Kidney tubule cell (primary cell): ENCODE measurements at places on chromosomes 2 and 18.

DNA sequence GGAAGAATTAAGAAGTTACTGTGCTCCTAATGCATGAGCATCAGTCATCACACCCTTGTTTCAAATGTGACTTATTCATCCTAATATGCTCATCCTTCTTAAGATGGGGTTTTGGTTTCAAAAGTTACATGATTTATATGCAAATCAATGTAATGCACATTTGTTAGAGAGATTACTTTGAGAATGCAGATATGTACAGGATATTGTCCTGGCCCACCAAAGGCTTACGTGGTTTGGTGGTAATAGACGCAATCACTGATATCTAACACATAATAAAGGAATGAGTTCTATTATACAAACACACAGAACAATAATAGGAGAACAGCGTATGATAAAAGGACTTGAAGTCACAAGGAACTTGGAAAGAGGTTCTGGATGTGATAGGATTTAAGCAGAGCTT, 11.1 kb upstream of the COL5A2 start:
- DNase-seq: no peak

- no peak for DNase-seq
These were observed 95.2 kb upstream of the RAB6C start for GRCh38 chr2:129884221-129884786.

- DNase-seq: no peak
These were observed 66.5 kb downstream of the GLI2 start for GRCh38 chr2:120802158-120802557.

DNA sequence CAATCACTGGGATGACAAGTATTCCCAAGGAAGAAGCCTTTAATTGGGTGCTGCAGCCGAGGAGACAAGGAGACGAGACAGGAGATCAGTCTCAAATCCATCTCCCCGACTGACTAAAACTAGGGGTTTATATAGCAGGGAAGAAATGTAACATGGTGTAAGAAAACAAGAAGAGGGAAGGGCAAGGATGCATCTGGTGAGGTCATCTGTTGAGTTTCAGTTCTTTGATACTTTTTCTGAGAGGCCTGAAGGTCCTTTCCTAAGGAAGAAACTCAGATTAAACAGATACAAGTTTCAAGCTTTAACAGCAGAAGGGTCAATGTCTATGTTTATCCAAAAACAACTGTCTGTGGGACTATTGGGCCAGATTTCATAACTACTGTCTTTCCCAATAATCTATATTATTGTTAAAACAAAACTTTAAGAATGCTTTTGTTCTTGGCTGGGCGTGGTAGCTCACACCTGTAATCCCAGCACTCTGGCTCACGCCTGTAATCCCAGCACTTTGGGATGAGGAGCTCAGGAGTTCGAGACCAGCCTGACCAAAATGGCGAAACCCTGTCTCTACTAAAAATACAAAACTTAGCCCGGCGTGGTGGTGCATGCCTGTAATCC, 2.5 kb upstream of the PDCL3 start:
- no peak for DNase-seq

DNA sequence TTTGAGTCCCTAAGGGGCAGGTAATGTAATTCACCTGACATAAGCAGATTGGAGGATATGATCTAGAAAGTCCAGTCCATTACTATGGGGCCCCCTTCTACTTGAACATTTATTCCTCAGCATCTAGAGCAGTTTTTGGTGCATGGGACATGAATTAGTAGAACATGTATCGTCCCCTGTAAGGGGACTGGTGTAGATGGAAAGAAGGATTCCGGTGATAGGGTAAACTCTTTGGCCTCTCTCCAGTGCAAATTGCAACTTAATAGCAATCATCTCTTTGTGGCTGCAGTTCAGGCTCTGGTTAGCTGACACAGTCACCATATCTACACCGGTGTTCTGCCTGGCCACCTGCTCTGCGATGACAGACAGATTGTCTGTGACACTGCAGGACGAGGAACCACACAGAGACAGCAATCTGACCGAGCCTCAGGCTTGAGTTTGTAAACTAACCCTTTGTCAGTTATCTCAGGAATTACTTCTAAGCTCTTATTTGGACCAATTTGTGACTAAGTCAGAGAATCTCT, 6.4 kb upstream of the SLC8A1 start:
- no peak for DNase-seq

- DNase-seq: no peak
These were observed 45.4 kb downstream of the MCFD2 start for GRCh38 chr2:46870051-46870839.

DNA sequence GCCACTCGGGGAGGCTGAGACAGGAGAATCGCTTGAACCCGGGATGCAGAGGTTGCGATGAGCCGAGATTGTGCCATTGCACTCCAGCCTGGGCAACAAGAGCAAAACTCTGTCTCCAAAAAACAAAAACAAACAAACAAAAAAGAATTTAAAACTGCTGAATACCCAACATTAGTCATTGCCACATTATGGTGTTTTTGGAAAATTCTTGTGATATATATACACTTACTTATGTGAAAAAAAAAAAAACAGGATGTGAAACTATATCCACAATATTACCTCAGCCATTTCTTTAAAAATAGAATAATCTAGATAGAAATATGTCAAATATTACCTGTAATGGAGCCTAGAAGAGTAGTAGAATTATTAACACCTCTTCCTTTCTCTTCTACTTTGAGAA, 288.3 kb upstream of the FN1 start:
- no peak for DNase-seq

DNA sequence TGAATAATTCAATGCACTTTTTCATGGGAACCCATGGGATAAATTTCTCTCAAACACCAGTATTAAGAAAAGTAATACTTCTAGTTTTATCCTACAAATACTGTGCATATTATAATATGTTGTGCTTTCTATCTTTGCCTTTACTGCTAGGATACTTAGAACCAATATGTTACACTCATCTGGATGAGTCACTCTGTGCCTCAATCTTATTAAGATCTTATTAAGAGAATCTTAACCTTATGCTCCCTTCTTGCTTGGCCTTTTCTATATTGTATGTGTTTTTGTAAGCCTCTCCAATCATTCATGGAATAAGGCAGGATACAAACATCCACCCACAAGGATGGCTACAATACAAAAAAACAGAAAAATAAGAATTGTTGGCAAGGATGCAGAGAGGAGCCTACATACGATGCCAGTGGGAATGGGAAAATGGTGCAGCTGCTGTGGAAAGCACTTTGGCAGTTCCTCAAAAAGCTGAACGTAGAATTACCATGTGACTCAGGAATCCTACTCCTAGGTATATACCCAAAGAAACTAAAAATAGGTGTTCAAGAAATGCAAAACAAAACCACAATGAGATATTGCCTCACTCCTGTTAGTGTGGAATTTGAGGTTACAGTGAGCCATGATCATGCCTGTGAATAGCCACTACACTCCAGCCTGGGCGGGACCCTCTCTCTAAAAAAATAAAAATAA, 10.7 kb upstream of the TWSG1 start:
- DNase-seq: peak; percentile 58

- DNase-seq: no peak
These were observed 562.1 kb downstream of the XIRP2 start for GRCh38 chr2:167450364-167450763.

DNA sequence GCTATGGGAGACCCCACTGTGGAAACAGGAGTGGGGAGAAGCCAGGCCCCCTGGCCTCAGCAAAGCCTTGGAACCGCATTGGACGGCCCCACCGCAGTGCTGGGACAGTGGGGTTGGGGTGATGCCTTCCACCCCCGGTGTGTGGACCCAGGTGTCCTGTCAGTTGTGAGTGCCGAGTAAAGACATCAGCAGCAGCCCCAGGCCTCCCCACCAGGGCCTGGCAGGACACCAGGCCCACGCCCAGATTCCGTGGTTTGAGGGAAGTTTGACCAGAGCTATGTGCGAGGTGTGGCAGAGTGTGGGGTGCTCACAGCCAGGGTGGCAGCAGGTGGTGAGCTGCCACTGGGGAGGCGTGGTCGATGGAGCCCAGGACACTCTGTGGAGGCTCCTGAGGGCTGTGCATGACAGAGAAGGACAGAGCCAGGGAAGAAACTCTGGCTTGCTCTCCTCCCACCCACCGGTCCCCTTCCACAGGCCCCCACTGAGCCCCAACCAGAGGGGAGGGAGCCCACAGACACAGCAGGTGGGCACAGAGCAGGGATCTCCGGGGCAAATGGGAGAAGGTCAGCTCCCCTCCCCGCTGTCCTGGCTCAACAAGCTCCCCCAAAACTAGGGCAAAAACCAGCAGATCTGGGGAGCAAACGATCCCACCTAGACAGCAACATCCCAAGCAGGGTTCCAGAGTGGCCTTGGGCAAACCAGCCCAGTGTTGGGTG, 69.1 kb downstream of the TWIST2 start:
- peak; percentile 47 for DNase-seq

DNA sequence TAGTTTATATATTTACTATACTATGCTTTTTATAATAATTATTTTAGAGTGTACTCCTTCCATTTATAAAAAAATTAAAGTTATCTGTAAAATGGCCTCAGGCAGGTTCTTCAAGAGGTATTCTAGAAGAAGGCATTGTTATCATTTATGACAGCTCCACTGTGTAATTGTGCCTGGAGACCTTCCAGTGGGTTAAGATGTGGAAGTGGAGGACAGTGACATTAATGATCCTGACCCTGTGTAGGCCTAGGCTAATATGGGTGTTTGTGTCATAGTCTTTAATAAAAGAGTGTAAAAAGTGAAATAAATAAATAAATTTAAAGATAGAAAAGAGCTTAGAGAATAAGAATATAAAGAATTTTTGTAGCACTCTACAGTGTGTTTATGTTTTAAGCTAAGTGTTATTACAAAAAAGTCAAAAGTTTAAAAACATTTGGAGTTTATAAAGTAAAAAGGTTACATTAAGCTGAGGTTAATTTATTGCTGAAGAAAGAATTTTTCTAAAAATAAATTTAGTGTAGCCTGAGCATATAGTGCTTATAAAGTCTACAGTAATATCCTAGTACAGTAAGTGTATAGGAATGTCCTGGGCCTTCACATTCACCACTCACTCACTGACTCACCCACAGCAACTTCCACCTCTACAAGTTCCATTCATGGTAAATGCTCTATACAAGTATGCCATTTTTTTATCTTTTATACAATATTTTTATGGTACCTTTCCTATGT, 190.0 kb upstream of the SESTD1 start:
- DNase-seq: peak; percentile 87

GRCh38 chr2:205892251-205892655, 193.7 kb downstream of the INO80D start:
- DNase-seq: peak; percentile 41

- DNase-seq: no peak
These were observed 37.7 kb downstream of the SPC25 start for GRCh38 chr2:168852481-168852880.

GRCh38 chr2:160246356-160246755, 46.3 kb upstream of the ITGB6 start:
- DNase-seq: peak; percentile 60

DNA sequence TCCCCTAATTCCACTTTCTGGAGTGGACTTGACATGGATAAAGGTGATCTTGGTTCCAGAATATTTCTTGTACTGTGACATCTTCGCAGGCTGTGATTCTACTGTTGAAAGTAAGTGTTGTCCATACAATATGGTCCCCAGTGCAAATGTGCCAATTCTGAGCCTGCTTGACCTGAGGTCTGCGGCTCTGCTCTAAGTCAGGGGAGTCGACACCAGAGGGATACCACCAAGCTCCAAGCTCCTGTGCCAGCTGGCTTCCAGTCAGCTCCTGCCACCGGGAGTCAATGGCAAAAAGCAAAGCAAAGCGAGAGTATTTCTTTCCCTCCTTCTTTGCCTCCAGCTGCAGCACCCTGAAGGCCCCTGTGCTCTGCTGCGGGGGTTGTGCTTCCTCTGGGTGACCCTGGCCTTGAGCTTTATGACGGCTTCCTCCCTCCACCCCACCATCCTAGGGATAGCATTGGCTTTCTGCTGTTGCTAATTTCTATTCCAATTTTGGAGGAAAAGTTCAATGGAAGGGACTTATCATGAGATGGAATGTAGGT, 50.4 kb downstream of the SLC35F5 start:
- DNase-seq: no peak

DNA sequence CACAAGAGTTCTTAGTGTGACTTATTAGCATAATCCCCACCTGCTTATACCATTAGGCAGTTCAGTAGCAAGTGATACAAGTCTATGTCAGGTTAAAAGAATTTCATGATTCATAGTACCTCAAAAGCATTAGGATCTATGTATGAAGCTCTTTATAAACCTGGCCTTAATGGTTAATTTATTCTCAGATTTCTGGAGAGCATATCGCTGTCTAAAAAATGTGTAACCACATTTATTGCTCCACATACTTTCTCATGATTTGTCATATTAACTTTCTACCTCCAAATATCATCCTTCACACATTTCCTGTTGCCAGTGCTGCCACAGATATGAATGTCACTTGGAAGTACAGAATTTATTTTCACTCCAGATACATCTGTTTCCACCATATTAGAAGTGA, 332.8 kb upstream of the MAP2 start:
- DNase-seq: peak; percentile 96

DNA sequence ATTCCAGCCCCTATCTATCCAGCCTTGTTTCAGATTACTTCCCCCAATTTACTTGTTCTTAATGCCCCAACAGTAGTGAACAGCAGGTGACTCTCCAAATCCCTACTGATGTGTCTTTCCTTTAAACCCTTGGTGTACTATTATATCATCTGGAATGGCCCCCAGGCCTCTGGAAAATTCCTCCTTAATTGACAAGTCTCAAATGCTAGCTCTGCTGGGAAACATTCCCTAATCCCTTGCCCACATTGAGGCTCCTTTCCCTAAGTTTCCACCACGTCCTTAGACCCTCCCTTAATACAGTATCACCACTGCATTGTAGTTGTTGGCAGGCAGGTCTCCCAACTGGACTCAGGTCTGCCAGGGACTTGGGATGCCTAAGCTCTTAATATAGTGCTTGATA, 41.0 kb downstream of the MYO3B start:
- no peak for DNase-seq

GRCh38 chr18:60895181-60895580, 438.0 kb upstream of the CDH20 start:
- no peak for DNase-seq

DNA sequence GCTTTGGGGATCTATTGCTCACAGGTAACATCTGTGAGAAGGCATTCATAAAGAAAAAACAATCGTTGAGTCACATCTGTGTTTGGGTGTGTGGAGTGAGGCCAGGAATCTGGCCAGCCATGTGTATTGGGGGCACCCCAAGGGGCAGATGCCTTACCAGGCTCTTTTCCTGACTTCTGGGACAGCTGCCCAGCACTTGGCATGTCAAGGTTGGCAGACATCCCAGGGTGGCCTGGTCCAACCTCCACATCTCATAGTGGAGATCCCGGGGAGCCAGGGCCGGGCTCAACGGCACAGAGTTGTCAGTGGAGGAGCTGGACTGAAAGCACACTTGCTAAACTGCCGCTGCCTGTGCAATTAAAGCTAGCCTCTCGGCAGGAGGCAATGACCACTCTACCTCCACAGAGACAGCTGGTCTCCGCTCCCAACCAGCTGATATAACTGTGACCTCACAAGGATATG, 75.3 kb upstream of the MGAT4A start:
- DNase-seq: peak; percentile 73
